WTC11 (cell line): ENCODE measurements at places on chromosomes 1 and 21. TPM values are rescaled to one million over a fixed set of nuclear protein-coding genes. Genes with fewer than 3 reads are reported as not detected.
A peak's percentile ranks its signal among the peaks of the same experiment; 100 is the strongest.

The CGN gene
- 52.4 to 68.7 TPM (median 55.6 TPM) in 3 replicates for total RNA-seq

The SPATA1 gene
- 0.85 to 0.92 TPM in 2 of 3 replicates, not detected in the other for total RNA-seq

The RGS4 gene
- total RNA-seq = 0.41 to 3.2 TPM (median 0.92 TPM) in 3 replicates

The ITLN2 gene
- 5.9 to 7.8 TPM (median 7.0 TPM) in 3 replicates for total RNA-seq

The DNALI1 gene
- 10.5 to 14.6 TPM (median 13.5 TPM) in 3 replicates for total RNA-seq

The PSMG1 gene
- 64.0 to 70.4 TPM (median 68.6 TPM) in 3 replicates for total RNA-seq

The NPPA gene
- total RNA-seq = not detected in 3 replicates

The DNTTIP2 gene
- total RNA-seq = 56.4 to 61.5 TPM (median 61.0 TPM) in 3 replicates

The FAM177B gene
- total RNA-seq = not detected in 3 replicates

- no peaks in the 10 kb centered on the region for H3K4me1 ChIP-seq
- no peak for DNase-seq
- no peak overlapping the region for H3K27ac ChIP-seq
- H3K27me3 ChIP-seq = no peaks in the 10 kb centered on the region; the same call in 1 of the 2 replicates
- H3K36me3 ChIP-seq = no peaks in the 10 kb centered on the region
These were observed 9.9 kb downstream of the F5 start for GRCh38 chr1:169576241-169576934.

DNA sequence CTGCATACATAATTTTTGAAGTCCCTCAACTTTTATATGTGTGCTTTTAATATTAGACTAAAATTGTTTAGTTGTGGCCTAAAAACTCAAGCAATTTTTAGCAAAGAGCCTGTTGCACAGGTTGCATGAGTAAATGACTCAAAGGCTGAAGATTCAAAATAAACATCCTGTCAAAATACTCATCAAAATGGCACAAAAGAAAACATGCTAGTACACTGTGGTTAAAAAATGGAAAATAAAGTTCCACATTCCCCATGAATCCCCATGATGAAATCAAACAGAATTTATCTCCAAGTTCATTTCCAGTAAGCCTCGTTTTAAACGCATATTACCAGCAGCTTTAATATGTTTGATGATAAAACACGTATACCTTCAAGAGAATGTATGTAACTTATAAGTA is 230.1 kb upstream of the MAP1LC3C start:
- H3K27me3 ChIP-seq = no peaks in the 10 kb centered on the region
- H3K4me1 ChIP-seq = peaks cover 20% of the 10 kb centered on the region
- no peak overlapping the region for H3K27ac ChIP-seq
- H3K4me3 ChIP-seq = no peak overlapping the region

- DNase-seq = no peak
- H3K27ac ChIP-seq = 0 out of 2 replicates have a peak overlapping the region, but pooled peaks have one; percentile 51
- H3K27me3 ChIP-seq = peaks cover 2% of the 10 kb centered on the region
- no peaks in the 10 kb centered on the region for H3K36me3 ChIP-seq
- no peak overlapping the region for H3K4me3 ChIP-seq
These were observed 13.7 kb downstream of the FGR start for GRCh38 chr1:27621051-27621920.

DNA sequence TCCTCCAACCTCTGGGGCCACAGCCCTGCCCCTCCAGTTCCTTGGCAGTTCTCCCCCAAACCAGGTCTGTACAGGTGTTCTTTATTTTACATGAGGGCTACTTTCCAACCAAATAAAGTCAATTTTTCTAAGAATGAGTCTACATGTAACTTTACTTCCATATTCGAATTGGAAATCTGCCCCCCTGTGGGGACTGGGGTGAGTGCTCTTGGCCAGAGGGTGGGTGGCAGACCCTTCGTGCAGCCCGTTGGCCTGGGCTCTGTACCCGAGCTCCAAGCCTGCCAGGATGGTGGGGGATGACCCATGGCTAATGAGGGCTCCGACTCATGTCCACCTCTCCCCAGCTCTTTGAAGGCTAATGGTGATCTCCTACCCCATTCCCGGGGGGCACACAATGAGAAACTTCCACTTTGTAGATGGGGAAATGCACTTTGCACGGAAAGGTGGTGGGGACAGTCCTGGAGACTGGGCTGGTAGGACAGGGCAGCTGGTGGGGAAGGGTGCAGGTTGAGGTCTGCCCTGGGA is 589 bp upstream of the CATSPER4 start:
- peaks cover 3% of the 10 kb centered on the region; the same call in 1 of the 2 replicates for H3K36me3 ChIP-seq
- H3K4me3 ChIP-seq = no peak overlapping the region
- peaks cover 17% of the 10 kb centered on the region for H3K4me1 ChIP-seq
- H3K27ac ChIP-seq = no peak overlapping the region

GRCh38 chr21:16865632-16866031 is 647.2 kb upstream of the CXADR start:
- H3K27ac ChIP-seq = no peak overlapping the region
- no peak overlapping the region for H3K4me3 ChIP-seq
- peaks cover 8% of the 10 kb centered on the region for H3K4me1 ChIP-seq
- H3K36me3 ChIP-seq = no peaks in the 10 kb centered on the region

GRCh38 chr1:105073660-105074059 is 1324.0 kb downstream of the AMY1C start:
- no peaks in the 10 kb centered on the region for H3K27me3 ChIP-seq
- DNase-seq = no peak
- no peaks in the 10 kb centered on the region for H3K36me3 ChIP-seq
- H3K27ac ChIP-seq = no peak overlapping the region

GRCh38 chr1:198756470-198756869 is 117.6 kb downstream of the PTPRC start:
- no peak overlapping the region for H3K4me3 ChIP-seq
- no peaks in the 10 kb centered on the region for H3K36me3 ChIP-seq
- H3K4me1 ChIP-seq = peaks cover 4% of the 10 kb centered on the region; the same call in 1 of the 2 replicates
- no peaks in the 10 kb centered on the region for H3K27me3 ChIP-seq
- no peak overlapping the region for H3K27ac ChIP-seq
- DNase-seq = no peak

- H3K27ac ChIP-seq = no peak overlapping the region
- H3K27me3 ChIP-seq = peaks cover 9% of the 10 kb centered on the region
- no peaks in the 10 kb centered on the region for H3K4me1 ChIP-seq
- peaks cover 29% of the 10 kb centered on the region for H3K36me3 ChIP-seq
- DNase-seq = no peak
These were observed 155.2 kb downstream of the NR5A2 start for GRCh38 chr1:200182701-200183100.

GRCh38 chr1:157490467-157491165 is 61.7 kb downstream of the FCRL5 start:
- no peak overlapping the region for H3K27ac ChIP-seq
- H3K36me3 ChIP-seq = no peaks in the 10 kb centered on the region
- DNase-seq = peak; percentile 90
- H3K27me3 ChIP-seq = no peaks in the 10 kb centered on the region
- H3K4me3 ChIP-seq = no peak overlapping the region
- H3K4me1 ChIP-seq = peaks cover 14% of the 10 kb centered on the region

GRCh38 chr21:38289705-38290485 is 33.1 kb downstream of the KCNJ15 start:
- peaks cover 13% of the 10 kb centered on the region for H3K4me1 ChIP-seq
- no peaks in the 10 kb centered on the region for H3K36me3 ChIP-seq
- H3K27ac ChIP-seq = no peak overlapping the region
- no peaks in the 10 kb centered on the region for H3K27me3 ChIP-seq

GRCh38 chr1:89847191-89847729 is 26.4 kb downstream of the LRRC8D start:
- DNase-seq = no peak
- H3K4me1 ChIP-seq = peaks cover 14% of the 10 kb centered on the region
- peaks cover 29% of the 10 kb centered on the region for H3K36me3 ChIP-seq
- no peaks in the 10 kb centered on the region for H3K27me3 ChIP-seq
- H3K4me3 ChIP-seq = no peak overlapping the region

- H3K36me3 ChIP-seq = peaks cover 7% of the 10 kb centered on the region; the same call in 1 of the 2 replicates
- H3K27ac ChIP-seq = peak overlapping the region; percentile 95
- H3K4me1 ChIP-seq = peaks cover 84% of the 10 kb centered on the region
- H3K27me3 ChIP-seq = no peaks in the 10 kb centered on the region
These were observed 23.2 kb downstream of the NUAK2 start for GRCh38 chr1:205298191-205298994.

DNA sequence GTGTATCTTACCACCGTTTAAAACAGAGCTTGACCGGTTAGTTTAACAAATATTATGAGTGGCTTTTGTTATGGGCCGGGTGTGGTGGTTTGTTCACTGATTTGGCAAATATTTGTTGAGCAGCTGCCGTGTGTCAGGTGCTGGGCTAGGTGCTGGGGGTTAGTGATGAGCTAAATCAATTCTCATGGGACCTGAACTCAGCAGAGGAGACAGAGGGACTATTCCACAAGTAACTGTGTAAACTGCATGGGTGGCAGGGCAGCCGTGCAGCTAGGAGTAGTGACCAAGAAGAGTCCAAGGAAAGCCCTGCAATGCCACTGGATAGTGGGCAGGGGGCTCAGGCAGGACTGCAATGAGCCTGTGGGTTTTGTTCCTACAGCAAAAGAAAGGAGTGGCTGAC is 11.2 kb upstream of the C2CD2 start:
- peaks cover 34% of the 10 kb centered on the region for H3K4me1 ChIP-seq
- no peak overlapping the region for H3K4me3 ChIP-seq
- DNase-seq = no peak
- H3K27me3 ChIP-seq = no peaks in the 10 kb centered on the region

DNA sequence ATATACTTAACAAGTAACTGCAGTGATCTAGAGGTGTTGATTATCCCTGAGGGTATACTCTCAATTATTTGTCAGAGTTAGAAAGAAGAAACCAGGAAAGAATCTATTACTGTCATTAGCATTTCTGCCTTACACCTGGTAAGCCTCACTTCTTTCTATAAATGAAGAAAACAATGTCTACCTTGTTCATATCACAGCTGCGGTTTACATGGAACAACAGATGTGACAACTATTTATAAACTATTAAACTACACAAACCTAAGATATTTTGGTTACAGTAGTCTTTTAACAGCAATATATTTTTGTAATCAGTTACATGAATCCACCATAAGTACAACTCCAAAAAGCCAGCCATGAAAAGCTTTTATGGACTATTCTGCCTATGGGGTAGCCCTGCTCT is 40.7 kb downstream of the GON4L start:
- no peak overlapping the region for H3K27ac ChIP-seq
- no peak for DNase-seq
- peaks cover 60% of the 10 kb centered on the region for H3K36me3 ChIP-seq
- H3K4me3 ChIP-seq = no peak overlapping the region
- H3K27me3 ChIP-seq = no peaks in the 10 kb centered on the region

GRCh38 chr1:247913786-247914185 is 6.3 kb upstream of the OR2T8 start:
- no peak overlapping the region for H3K27ac ChIP-seq
- no peak for DNase-seq
- no peaks in the 10 kb centered on the region; the same call in 1 of the 2 replicates for H3K27me3 ChIP-seq
- H3K4me1 ChIP-seq = peaks cover 4% of the 10 kb centered on the region

DNA sequence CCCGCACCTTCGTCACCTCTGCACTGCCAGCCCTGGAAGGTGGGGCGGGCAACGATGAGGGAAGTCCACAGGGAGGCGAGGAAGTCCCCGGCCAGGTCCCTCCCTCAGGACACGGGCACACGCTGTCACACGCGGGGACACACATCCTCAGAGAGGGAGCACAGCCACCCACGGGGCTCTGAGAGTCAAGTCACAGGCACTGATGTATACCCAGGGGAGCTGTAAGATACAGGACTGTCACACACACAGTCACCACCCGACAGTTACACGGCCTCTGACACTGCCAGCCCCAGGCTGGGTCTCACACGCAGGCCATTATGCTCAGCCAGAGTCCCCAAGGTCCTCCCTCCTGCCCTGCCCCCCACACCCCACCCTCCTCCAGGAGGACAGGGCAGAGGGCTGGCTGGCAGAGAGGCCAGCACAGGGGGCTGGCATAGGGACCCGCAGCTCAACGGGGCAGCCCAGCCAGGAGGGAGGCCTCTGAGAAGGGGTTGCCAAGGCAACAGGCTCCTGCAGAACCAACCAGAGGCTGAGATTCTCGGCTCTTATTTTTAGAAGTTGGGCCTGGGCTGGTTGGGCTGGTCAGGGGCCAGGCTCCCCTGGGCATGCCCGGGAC is 17.7 kb upstream of the ADGRB2 start:
- no peak for DNase-seq
- no peak overlapping the region for H3K4me3 ChIP-seq
- no peaks in the 10 kb centered on the region for H3K36me3 ChIP-seq
- H3K4me1 ChIP-seq = peaks cover 34% of the 10 kb centered on the region
- H3K27me3 ChIP-seq = peaks cover 12% of the 10 kb centered on the region; the same call in 1 of the 2 replicates

- H3K27me3 ChIP-seq = peaks cover 4% of the 10 kb centered on the region; the same call in 1 of the 2 replicates
- no peak overlapping the region for H3K4me3 ChIP-seq
- H3K27ac ChIP-seq = no peak overlapping the region
These were observed 110.9 kb downstream of the ASTN1 start for GRCh38 chr1:177053648-177054047.

- H3K4me1 ChIP-seq = no peaks in the 10 kb centered on the region
- no peak overlapping the region for H3K4me3 ChIP-seq
- no peak for DNase-seq
- H3K27ac ChIP-seq = no peak overlapping the region
These were observed 26.7 kb downstream of the KCNA2 start for GRCh38 chr1:110579460-110579859.

- DNase-seq = no peak
- no peaks in the 10 kb centered on the region for H3K27me3 ChIP-seq
- H3K36me3 ChIP-seq = no peaks in the 10 kb centered on the region
- no peak overlapping the region for H3K27ac ChIP-seq
- H3K4me1 ChIP-seq = peaks cover 6% of the 10 kb centered on the region
- H3K4me3 ChIP-seq = no peak overlapping the region
These were observed 103.5 kb upstream of the SERTAD4 start for GRCh38 chr1:210129092-210129491.

- no peak overlapping the region for H3K4me3 ChIP-seq
- no peak overlapping the region for H3K27ac ChIP-seq
- H3K27me3 ChIP-seq = no peaks in the 10 kb centered on the region; the same call in 1 of the 2 replicates
- no peak for DNase-seq
- H3K36me3 ChIP-seq = no peaks in the 10 kb centered on the region
These were observed 61.4 kb upstream of the ZNF648 start for GRCh38 chr1:182122913-182123260.

GRCh38 chr1:211627259-211627658 is 48.2 kb downstream of the NEK2 start:
- H3K36me3 ChIP-seq = no peaks in the 10 kb centered on the region
- H3K4me3 ChIP-seq = no peak overlapping the region

GRCh38 chr1:41558761-41559171 is 74.3 kb upstream of the EDN2 start:
- peaks cover 7% of the 10 kb centered on the region for H3K27me3 ChIP-seq
- H3K4me1 ChIP-seq = no peaks in the 10 kb centered on the region
- H3K27ac ChIP-seq = no peak overlapping the region
- H3K4me3 ChIP-seq = no peak overlapping the region
